ENCODE measurements at places on chromosomes 5 and 9.
A peak's percentile ranks its signal among the peaks of the same experiment; 100 is the strongest.

- DNase-seq = no peak
These were observed 823.1 kb downstream of the TLR4 start for GRCh38 chr9:118527261-118527660.

- peak; percentile 30 for DNase-seq
These were observed 278.3 kb upstream of the PTGER4 start for GRCh38 chr5:40401284-40402006.

DNA sequence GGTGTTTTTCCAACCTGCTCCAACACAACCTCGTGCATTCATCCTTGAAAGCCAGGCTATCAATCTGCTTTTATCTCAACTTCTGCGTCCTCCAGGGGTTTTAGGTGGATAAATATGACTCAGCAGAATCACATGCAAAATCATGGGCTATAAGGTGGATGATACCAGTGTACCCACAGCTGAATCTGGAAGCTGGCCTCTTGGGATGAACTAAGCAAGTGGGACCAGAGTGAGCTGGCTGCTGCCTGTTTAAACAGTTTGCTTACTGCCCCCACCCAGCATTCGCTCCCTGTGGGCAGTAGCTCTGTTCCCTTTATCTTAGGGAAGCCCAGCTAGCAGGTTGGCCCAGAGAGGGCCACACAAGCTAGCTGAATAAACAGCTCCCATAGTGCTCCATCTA is 194.0 kb downstream of the CRB2 start:
- DNase-seq = no peak

- no peak for DNase-seq
These were observed 4.4 kb downstream of the RC3H2 start for GRCh38 chr9:122900791-122901190.

GRCh38 chr5:994821-995220 is 13.8 kb upstream of the NKD2 start:
- DNase-seq = no peak

GRCh38 chr5:137808503-137809135 is 54.5 kb upstream of the HNRNPA0 start:
- DNase-seq = no peak

DNA sequence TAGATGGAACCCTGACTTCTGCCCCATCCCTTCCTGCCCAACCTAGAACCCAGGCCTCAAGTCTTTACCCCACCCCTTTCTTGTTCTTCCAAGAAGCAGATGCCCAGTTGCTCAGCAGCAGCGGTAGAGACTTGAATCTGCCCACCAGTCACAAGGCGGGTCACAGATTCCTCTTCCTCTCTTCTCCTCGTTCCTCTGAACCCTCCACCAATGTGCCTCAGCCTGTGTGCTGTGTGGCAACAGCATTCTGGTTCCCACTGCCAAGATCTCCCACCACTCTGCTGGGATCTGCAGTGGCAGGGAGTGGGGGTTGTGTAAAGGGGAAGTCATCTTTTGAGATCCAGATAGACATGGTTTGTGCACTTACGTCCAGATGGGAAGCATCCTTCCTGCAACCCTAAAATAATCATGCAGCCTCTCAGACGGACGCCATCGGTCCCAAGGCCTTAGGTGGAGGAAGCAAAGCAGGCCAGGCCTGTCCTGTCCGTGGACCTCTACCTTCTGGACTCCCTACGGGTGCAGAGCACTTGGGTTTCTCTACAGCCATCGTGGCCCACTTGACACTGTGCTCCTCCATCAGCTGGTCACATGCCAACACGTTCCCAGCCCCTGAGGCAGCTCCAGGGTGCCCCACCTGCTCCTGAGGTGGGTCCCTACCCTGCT is 7.7 kb upstream of the RPL26L1 start:
- no peak for DNase-seq

- peak; percentile 5 for DNase-seq
These were observed 111.6 kb downstream of the WNK2 start for GRCh38 chr9:93295456-93296076.

GRCh38 chr5:42855386-42855785 is 43.7 kb upstream of the SELENOP start:
- DNase-seq = no peak

- DNase-seq = no peak
These were observed 154.3 kb downstream of the ROR2 start for GRCh38 chr9:91795598-91796241.

DNA sequence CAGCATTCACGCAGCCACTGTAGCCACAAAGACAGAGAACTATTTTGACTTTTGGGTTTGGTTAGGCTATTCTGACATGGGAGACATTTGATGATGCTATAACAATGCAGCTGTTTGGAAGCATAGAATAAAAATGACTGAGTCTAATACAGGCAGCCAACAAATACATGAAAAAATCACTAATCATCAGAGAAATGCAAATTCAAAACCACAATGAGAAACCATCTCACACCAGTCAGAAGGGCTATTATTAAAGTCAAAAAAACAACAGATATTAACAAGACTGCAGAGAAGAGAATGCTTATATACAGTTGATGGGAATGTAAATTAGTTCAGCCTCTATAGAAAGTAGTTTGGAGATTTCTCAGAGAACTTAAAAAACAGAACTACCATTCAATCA is 107.1 kb upstream of the POC5 start:
- DNase-seq = no peak

DNA sequence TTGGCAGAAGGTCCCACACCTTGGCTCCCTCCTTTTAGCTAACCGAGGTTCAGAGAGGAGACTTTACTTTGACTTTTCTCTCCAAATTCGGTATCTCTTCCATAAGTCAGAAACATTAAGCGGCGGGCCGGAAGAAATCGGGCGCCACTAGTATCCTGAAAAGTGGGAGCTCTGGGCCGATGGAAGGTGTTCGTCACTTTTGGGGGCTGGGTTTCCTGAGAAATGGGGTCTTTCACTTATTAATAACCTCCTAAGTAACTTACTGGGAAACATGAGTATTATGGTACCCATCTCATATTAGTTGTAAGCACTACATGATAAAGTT is 716 bp downstream of the STX17 start:
- no peak for DNase-seq

DNA sequence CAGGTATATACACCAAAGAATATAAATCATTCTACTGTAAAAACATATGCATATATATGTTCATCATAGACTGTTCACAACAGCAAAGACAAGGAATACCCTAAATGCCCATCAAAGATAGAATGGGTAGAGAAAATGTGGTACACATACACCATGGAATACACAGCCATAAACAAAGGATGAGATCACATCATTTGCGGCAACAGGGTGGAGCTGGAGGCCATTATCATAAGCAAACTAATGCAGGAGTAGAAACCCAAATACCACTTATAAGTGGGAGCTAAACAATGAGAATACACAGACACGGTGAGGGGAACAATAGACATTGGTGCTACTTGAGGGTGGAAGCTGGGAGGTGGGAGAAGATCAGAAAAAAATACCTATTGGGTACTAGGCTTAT is 117.6 kb downstream of the COX7C start:
- no peak for DNase-seq

DNA sequence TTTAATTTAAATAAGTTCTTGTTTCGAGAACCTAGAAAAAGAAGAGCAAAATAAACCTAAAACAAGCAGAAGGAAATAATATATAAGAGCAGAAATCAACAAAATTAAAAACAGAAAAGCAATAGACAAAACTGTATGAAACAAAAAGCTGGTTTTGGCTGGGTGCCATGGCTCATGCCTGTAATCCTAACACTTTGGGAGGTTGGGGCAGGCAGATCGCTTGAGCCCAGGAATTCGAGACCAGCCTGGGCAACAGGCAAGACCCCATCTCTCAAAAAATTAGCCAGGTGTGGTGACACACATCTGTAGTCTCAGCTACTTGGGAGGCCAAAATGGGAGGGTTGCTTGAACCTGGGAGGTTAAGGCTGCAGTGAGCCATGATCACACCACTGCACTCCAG is 59.2 kb upstream of the OTP start:
- no peak for DNase-seq

DNA sequence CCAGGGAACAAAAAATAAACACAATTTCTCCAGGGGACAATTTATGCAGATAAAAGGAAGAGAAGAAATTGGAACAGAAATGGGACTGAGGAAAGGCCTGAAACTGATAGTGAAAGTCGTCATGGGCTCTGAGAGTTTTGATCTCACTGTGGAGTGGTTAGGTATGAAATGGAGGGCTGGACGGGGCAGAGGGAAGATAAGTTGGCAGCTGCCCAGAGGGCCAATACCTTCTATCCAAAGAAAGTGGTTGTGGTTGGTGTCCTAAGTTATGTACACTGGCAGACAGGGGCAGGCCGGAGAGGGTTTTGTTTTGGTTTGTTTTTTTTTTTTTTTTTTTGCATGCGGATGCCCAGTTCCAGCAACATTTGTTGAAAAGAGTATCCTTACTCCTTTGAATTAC is 46.1 kb downstream of the ZNF618 start:
- no peak for DNase-seq

DNA sequence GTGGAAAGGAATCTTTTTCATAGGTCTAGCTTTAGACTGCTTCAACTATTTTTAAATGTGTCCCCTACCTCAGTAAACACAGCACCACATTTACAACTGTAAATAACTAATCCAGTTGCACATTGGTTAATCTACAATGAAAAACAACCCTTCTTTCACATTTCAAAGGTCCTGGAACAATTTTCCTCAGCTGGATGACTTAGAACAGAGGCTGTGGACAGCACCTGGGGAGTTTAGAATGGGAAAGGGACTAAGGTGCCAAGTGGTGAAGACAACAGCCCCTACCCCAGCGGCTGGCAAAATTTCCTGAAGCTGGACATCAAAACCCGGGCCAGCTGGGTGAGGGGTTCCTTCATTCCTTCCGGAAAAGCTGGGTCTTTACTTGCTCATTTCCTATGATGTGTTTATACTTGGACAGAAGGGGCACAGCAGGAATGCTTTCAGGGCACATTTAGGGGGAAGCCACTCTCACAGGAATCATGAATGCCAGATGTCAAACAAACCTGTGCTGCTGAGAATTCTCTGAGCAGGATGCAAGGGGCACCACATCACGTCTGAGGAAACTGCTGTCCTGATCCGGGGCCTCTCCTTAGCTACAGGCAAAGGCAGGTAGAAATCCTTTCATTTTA is 158.3 kb downstream of the NR2F1-AS1 start:
- no peak for DNase-seq

GRCh38 chr9:74499111-74499601 is 2.0 kb downstream of the RORB start:
- DNase-seq = no peak

DNA sequence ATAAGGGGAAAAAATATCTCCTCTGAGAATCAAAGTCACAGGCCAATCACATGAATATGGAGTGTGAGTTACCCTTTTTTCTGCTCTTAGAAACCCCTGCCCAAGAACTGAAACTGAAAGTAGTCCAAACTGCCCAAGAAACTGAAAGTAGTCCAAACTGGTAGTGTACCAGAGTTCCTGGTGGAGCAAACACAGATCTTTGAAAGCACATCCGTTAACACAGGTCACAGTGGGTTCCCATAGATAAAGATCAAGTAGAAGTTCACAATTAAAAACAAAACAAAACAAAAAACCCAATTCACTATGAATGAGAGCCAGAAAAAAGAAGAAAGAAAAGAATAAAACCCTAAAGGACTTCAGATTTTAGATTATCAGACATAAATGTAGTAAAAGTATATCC is 332.4 kb upstream of the EFNA5 start:
- DNase-seq = no peak

DNA sequence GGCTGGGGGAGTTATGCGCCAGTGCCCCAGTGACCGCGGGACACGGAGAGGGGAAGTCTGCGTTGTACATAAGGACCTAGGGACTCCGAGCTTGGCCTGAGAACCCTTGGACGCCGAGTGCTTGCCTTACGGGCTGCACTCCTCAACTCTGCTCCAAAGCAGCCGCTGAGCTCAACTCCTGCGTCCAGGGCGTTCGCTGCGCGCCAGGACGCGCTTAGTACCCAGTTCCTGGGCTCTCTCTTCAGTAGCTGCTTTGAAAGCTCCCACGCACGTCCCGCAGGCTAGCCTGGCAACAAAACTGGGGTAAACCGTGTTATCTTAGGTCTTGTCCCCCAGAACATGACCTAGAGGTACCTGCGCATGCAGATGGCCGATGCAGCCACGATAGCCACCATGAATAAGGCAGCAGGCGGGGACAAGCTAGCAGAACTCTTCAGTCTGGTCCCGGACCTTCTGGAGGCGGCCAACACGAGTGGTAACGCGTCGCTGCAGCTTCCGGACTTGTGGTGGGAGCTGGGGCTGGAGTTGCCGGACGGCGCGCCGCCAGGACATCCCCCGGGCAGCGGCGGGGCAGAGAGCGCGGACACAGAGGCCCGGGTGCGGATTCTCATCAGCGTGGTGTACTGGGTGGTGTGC is at the start of gene RXFP3:
Gene RXFP3 (plus strand): TSS at position 6 of the 636 bp plus-strand sequence. CDS start 355 bp downstream, at position 361.
- DNase-seq = no peak

DNA sequence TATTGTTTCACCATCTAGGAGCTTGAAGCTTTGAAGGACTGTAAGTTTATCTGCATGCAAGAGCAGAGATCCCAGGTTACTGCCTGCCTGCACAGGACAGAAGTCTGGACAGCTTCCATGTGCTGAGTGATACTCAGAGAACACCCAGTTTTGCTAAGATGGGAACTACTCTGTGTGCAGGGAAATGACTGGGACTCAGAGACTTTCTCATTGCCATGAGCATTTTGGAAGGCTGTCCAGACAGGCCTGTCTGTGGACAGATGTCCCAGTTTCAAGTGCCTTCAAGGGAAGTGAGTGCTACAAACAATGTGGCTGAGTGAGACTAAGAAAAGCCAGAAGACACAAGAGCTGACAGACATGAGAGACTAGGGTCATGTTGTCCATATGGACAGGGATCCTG is 19.2 kb upstream of the ZNF131 start:
- DNase-seq = no peak

DNA sequence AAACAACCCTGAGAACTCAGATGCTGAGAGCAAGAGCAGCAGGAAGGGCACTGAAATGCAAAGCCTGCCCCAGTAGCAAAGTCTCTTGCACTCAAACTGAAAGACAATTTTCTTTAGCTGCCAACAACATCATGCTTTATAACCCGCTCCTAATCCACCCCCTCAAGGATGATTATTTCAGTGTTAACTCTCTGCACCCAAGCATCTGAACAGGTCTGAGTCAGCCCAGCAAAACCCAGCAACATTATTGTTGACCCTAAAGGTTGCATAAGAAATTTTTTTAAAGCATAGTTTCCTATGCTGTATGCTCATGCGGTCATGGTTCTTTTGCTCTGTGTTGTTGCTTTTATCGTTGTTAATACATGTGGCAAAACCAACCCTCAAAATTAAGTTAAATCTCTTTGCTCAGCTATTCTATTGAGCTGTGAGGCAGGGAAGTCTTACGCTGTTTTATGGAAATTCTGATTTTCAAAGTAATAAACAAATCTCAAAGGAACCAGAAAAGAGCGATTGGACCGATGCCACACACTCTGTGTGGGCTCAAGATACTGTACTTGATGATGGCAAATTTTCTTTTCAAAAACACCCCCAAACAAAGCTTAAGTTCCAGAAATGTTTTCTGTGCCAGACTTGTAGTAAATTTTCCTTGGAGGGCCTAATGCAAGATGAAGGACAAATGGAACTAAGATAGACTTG is 440.6 kb upstream of the MPDZ start:
- DNase-seq = no peak

GRCh38 chr5:142866563-142867275 is 96.5 kb downstream of the ARHGAP26 start:
- DNase-seq = peak; percentile 47

GRCh38 chr9:90860382-90860781 is 58.8 kb downstream of the SYK start:
- no peak for DNase-seq

All from activated CD4-positive, alpha-beta T cell treated with anti-CD3 and anti-CD28 coated beads for 48 hours (primary cell).